ENCODE measurements at places on chromosomes 11 and 22. TPM values are rescaled to one million over a fixed set of nuclear protein-coding genes. Genes with fewer than 3 reads are reported as not detected.

The OR6T1 gene
- not detected for polyA plus RNA-seq

The NCAM1 gene
- polyA plus RNA-seq: not detected

The ATG13 gene
- 55.7 TPM for polyA plus RNA-seq

The PANX3 gene
- polyA plus RNA-seq: not detected

The VPS11 gene
- polyA plus RNA-seq: 52.6 TPM

The RASD2 gene
- not detected for polyA plus RNA-seq

The ACTN3 gene
- not detected for polyA plus RNA-seq

The APOL6 gene
- 4.9 TPM for polyA plus RNA-seq

The MMP12 gene
- not detected for polyA plus RNA-seq

The HORMAD2 gene
- not detected for polyA plus RNA-seq

The OR10A2 gene
- polyA plus RNA-seq: not detected

The SUSD2 gene
- not detected for polyA plus RNA-seq

The DNAJB7 gene
- polyA plus RNA-seq: 0.09 TPM

The MMP7 gene
- not detected for polyA plus RNA-seq

The KCNQ1OT1 gene
- polyA plus RNA-seq: 0.09 TPM

The OR52I1 gene
- not detected for polyA plus RNA-seq

The TTC36 gene
- 0.55 TPM for polyA plus RNA-seq

The SYT7 gene
- not detected for polyA plus RNA-seq

The FOLR1 gene
- polyA plus RNA-seq: not detected

The SLC1A2 gene
- not detected for polyA plus RNA-seq

The CALCA gene
- polyA plus RNA-seq: not detected

The SMIM35 gene
- polyA plus RNA-seq: 0.38 TPM

The SRSF8 gene
- 74.4 TPM for polyA plus RNA-seq

The BDNF gene
- polyA plus RNA-seq: not detected

The TRIM29 gene
- polyA plus RNA-seq: not detected

The LRRC56 gene
- polyA plus RNA-seq: 2.6 TPM

The CASP4 gene
- polyA plus RNA-seq: 105 TPM

The TUBA8 gene
- polyA plus RNA-seq: 2.8 TPM

The OR10D3 gene
- not detected for polyA plus RNA-seq

The CABP7 gene
- polyA plus RNA-seq: 0.11 TPM
